ENCODE measurements at places on chromosomes 7 and 10.

GRCh38 chr7:112173568-112173905 lies 32.7 kb downstream of the DOCK4 start:
- no peak for DNase-seq

DNA sequence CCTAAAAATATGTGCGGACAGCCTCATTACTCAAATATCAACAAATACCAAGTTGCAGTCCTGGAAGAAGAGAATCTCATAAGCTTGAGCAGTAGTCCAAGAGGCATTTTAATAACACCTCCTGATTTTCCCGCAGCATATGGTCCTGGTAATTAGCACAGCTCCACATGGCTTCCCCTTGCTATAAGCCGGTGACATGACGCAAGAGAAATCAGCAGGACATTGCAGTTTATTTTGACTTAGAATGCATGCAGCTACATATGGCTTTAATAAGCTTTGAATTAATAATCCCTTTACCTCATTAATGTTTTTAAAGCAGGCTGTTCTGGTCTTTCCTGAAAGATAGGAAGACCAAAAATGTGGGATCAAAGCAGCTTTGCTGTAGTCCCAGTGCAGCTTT lies 137.6 kb downstream of the RAMP3 start:
- DNase-seq = no peak

DNA sequence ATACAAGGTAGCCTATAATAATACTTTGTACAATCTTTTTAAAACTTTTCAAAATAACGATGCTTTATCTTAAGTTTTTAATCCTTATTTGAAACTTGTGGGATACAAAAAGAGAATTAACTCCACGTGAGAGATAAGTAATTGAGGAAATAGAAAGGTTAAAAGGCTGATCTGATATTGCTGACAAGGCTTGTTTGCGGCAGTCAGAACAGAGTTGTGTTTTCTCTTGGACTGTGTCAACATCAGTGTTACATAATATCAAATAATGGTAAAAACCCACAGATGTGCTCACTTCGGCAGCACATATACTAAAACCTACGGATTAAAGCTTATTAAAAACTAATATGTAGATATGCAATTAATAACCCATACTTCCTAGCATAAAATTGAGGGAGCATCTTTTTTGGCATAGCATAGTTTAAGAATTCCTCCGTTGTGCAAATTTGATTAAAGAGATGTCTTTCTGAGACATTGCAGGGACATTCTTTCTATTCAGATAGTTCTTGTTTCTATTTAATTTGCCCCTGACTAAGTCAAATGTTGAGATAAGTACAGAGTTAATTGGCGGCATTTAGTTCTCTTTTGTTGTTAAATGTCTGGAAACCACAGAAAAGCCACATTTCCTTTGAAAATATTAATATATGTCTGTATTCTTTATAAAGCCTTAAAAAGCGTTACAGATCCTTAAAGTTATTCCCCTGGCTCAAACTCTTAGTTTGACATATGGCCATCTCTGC lies 63.3 kb downstream of the FAM185A start:
- DNase-seq = no peak

GRCh38 chr10:86363184-86363832 lies 3.3 kb downstream of the GRID1 start:
- no peak for DNase-seq

GRCh38 chr7:95619921-95620320 lies 23.6 kb upstream of the PDK4 start:
- DNase-seq = no peak

- DNase-seq = no peak
These were observed 5.7 kb upstream of the GDI2 start for GRCh38 chr10:5818894-5819293.

Data from activated CD4-positive, CD25-positive, alpha-beta regulatory T cell (primary cell).